Stimulated activated CD4-positive, alpha-beta T cell treated with anti-CD3 and anti-CD28 coated beads, Interleukin-15, amount 100 ng/mL, for 1 hour (primary cell): ENCODE measurements at places on chromosomes 2 and 18.

DNA sequence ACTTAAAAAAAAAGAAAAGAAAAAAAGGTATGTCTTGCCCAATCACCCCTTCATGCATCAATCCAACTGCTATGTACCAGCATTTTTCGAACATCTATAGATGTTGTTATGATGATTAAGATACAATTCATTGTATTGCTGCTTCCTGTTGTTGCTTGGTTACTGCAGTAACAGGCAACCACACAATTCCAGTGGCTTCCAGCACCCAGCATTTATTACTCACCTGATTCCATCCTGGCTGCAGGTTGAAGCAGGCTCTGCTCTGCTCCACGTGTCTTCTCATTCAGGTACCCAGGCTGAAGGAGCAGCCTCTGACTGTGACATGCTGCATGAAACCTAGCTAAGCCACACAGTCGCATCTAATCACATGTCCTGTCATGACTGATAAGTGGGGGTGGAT is 196.9 kb downstream of the INO80D start:
- no peak for DNase-seq

DNA sequence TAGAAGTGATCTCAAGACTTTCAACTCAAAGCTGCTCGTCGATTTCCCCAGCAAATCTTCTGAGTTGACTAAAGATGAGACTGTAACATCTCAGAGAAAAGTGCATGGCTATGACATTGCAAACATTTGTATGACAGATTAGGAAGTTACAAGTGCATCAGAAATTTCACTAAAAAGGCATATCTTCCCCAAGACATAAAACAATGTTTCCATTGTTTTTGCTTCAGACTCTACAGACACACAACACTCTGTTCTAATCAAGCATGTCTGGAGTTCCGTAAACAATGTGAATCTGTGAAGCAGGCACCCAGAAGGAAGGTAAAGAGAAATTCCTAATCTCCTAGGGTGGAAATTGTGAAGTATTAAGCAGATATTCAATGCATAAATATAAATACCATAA is 144.6 kb upstream of the LYPD1 start:
- DNase-seq: no peak

- DNase-seq: no peak
Observed at GRCh38 chr2:138122891-138123290, 158.6 kb downstream of the HNMT start.

- no peak for DNase-seq
Observed at GRCh38 chr2:113406114-113406513, 31.4 kb upstream of the ZNG1B start.

- DNase-seq: no peak
Observed at GRCh38 chr18:54415086-54415485, 57.4 kb downstream of the C18orf54 start.

GRCh38 chr2:241850544-241851324 is 8.0 kb downstream of the PDCD1 start:
- no peak for DNase-seq

DNA sequence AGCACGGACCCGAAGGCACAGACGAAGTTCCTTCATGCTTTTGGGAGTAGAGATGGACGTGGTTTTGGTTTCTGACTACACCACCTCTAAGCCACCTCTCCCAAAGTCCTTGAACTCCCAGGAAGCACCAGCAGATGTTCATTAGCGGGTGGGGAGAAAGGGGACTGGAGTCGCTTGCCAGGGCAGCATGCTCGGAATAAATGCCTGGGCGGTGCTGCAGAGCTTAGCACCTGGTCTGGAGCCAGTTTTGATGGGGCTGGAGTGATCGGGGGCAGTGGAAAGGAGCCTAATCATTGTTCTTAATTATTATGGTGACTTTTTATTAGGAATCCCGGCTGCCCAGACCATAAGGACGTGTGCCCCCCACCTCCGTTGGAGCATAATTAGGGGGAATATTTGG is 220.8 kb downstream of the TFCP2L1 start:
- no peak for DNase-seq

- no peak for DNase-seq
Observed at GRCh38 chr2:180413336-180413735, 406.2 kb upstream of the CWC22 start.

DNA sequence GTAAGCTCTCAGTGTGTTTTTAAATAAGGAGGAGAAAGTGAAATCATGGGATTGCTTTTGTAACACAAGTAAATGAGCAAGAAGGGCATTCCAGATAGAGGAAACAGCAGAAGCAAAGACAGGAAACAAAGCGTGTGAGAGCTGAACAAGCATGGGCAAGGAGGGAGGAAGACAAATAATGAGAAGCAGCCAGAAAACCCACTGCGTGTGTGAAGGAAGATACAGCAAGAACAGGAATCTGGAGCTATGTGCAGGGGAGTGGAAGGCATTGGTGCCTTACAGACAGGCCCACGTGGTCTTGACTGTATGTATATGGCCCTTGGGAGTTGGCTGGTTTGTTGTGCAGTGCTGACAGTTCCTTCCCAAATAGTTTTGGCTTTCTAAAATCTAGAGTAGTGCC is 88.6 kb downstream of the AAK1 start:
- no peak for DNase-seq

- no peak for DNase-seq
Observed at GRCh38 chr18:9617006-9617542, 2.7 kb upstream of the PPP4R1 start.

- DNase-seq: no peak
Observed at GRCh38 chr2:32436150-32436549, 79.3 kb downstream of the BIRC6 start.

DNA sequence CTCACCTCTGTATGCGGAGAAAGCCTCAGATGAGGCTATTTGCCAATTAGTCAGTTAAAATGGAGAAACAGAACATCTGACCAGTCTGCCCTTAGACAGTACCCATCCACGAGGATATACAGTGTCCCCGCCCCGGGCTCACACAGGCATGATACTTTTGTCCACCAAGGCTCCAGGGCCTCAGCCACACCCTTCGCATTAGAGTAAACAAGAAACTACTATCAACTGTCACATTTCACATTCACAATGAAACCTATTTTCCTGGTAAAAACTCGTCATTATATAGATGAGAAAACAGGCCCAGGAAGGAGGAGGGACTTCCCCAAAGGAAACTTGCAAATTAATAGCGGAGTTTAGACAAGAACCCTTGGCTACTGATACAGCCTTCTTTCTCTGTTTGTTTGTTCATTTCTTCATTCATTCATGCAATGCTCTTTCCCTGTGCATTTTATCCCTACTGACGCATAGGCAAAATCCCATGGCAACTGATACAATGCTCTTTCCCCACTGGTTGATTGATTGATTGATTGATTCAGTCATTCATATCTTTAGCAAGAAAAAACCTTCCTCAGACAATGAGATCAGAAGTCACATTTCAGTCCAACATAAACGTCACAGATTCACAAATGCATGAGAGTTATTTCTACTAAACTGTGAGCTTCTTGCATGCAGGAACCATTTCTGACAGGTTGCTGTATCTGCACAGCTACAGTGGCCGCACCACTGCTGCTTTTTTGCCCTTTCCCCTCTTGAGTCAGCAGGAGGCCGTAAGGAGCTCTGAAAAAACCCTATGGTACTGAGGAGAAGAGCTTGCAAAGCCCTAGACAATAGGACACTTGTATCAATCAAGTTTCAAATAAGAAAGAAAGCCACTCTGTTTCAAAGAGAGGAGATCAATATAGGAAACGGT is 777.1 kb downstream of the RNF144A start:
- no peak for DNase-seq

GRCh38 chr2:207164006-207164831 is 1.5 kb downstream of the KLF7 start:
- no peak for DNase-seq

DNA sequence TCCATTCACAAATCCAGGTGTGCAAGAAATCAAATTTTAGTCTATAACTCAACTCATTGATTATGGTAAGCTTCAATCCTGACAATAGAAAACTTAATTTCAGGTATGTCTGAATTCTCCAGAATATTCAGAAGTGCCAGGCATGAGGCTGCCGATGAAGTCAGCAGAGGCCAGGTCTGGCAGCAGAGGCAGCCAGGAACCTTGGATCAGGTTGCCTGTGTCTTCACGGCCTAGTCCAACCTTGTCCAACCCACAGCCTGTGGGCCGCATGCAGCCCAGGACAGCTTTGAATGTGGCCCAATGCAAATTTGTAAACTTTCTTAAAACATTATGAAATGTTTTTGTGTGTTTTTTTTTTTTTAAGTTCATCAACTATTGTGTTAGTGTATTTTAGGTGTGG is 46.9 kb upstream of the ASPRV1 start:
- DNase-seq: no peak

DNA sequence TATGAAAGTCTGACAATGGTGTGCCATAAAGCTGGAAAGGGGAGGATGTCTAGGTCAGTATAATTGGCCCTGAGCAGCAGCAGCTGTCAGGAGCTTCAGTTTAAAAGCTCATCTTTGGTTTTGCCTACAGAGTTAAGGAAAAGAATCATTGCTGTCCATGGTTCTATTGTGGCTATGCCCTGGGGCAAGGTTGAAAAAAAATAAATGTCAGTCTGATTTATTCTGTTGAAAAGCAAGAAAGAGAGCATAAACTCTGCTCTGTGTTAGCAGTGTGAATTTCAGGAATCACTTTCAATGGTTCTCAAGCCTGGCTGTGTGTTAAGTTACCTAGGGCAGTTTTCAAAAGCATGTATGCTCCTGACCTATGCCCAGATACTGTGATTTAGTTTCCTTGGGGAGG is 446.7 kb downstream of the SETBP1 start:
- DNase-seq: no peak

GRCh38 chr2:26430826-26431225 is 29.1 kb downstream of the DRC1 start:
- no peak for DNase-seq

GRCh38 chr2:138187221-138187620 is 222.9 kb downstream of the HNMT start:
- no peak for DNase-seq

- no peak for DNase-seq
Observed at GRCh38 chr18:51516478-51517038, 319.1 kb upstream of the MEX3C start.

DNA sequence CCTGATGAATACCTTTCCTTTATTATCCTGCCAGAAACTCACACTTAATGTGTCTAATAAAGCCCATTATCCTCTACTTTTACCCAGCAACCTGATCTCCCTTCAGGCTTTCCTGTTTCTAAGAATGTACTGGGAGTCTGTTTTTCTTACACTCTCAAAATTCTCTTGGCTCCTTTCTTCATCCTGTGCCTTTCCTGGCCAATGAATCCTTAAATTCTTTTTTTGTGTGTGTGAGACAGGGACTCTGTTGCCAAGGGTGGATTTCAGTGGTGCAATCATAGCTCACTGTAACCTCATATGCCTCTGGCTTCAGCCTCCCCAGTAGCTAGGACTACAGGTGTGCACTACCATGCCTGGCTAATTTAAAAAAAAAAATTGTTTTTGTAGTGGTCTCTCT is 72.7 kb downstream of the MAP2 start:
- DNase-seq: no peak

GRCh38 chr18:48739266-48740067 is 200.6 kb downstream of the CTIF start:
- DNase-seq: no peak

- no peak for DNase-seq
Observed at GRCh38 chr2:79511320-79511951, 1.4 kb upstream of the CTNNA2 start.

DNA sequence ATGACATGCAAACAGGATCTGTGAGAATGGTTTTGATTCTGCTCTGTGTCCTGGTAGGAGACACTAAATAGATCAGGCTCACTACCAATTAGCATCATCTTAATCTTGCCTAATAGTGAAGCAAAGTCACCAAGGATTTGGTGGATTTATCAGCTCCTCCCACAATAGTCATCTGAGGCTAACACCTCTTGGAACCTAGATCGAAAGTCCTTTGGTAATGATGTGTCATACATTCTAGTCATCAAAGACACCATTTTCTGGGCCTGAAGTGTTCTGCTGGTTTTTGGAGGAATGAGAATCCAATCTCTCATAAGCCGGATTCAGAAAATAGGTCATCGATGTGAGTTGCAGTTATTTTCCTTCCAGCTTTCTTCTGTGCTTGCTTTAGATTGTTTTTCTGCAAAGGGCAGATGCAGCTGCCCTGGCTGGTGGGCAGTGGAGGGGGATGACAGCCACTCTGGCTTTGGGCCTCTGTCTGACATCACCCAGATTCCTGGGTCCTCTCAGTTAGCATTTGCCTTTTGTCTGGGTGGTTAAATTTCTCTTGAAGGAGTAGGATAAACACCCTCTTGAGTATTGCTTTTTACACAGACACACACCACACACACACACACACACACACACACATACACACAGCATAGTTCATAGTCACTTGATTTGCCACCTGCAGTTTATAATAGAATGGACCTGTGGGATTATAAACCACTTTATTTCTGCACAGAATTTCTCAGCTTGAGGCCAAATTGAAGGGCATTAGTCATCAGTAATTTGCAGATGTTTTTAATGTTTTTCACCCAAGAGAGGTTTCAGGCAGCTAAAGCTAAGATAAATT is at the start of gene MYO3B:
Gene MYO3B, plus strand, starts transcription at position 198 of the 832 bp plus-strand sequence. Its CDS starts 141 bp downstream, at position 339.
- DNase-seq: no peak

DNA sequence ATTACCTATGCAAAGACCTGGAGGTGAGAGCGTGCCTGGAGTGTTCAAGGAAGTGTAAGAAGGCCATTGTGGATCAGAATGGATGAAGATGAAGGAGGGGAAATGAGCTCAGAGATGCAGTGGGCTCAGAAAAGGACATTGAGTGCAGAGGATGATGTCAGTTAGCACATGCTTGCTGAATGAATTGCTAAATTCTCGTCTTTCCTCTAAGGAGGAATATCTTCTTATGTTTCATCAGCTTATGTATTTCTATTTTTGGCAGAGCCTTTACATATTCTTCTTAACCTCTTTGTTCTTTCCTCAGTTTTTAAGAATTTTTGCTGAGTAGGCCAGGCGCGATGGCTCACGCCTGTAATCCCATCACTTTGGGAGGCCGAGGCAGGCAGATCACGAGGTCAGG is 30.9 kb downstream of the FAM171B start:
- DNase-seq: no peak

DNA sequence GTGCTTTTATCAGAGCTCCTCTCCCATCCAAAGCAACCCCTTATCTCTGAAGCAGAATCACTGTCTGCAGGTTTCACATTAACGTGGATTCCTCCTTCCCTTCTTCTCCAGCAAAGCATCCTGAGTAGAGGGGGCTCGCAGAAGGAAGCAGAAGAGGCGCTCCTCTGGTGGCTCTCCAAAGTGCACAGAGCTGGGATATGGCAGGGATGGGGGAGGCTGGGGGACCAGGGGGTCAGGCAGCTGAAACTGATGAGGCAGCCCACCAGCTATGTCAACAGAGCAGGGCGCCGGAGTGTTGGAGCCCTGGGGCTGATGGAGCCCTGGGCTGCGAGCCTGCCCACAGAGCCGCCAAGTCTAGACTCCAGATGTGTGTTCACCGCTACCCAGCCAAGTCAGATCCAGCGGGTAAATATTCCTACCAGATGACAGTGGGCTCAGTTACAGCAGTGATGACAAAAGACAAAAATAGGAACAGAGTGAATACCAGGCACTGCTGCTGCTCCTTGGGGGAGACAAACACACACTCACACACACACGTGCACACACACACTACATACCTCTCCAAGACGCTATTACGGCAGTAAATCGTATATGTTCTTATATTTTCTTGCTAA is 678.3 kb upstream of the ID2 start:
- no peak for DNase-seq

- no peak for DNase-seq
Observed at GRCh38 chr2:98459496-98460175, 15.0 kb downstream of the INPP4A start.

GRCh38 chr18:59717291-59717690 is 20.1 kb upstream of the CCBE1 start:
- DNase-seq: no peak

GRCh38 chr18:49127471-49128190 is 176.9 kb upstream of the SMAD7 start:
- no peak for DNase-seq

GRCh38 chr2:240512666-240513535 is 44.9 kb downstream of the ANKMY1 start:
- DNase-seq: no peak

- no peak for DNase-seq
Observed at GRCh38 chr2:176111309-176111663, 4.2 kb downstream of the HOXD11 start.
